Ascending aorta (tissue), 2 donors: ENCODE measurements at places on chromosomes 11 and 22.

GRCh38 chr11:68550485-68550817, 89.9 kb downstream of the PPP6R3 start:
- no peak overlapping the region for H3K4me3 ChIP-seq
- DNase-seq = no peak
- peak overlapping the region; percentile 6 for H3K27ac ChIP-seq
- H3K27me3 ChIP-seq = no peaks in the 10 kb centered on the region
- peaks cover 15% of the 10 kb centered on the region for H3K36me3 ChIP-seq

DNA sequence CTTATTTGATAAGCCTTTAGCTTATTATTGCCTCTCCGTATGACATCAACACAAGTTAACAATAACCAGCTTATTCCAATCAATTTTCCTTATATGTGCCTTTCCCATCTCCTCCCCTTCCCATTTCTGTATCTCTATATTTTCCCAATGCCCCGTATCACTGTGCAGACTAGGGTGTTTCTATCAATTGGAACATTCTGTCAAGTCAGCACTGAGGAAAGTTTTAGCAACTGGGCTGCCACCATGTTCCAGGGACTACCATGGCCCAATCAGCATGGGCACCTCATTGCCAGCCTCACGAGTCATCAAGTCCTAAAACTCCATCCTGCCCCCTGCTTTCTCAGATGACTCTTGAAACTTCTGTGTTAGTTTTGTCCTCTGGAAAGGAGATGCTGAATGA, 973.1 kb upstream of the CNTN5 start:
- no peak overlapping the region for H3K4me3 ChIP-seq
- DNase-seq = no peak
- H3K27me3 ChIP-seq = no peaks in the 10 kb centered on the region

DNA sequence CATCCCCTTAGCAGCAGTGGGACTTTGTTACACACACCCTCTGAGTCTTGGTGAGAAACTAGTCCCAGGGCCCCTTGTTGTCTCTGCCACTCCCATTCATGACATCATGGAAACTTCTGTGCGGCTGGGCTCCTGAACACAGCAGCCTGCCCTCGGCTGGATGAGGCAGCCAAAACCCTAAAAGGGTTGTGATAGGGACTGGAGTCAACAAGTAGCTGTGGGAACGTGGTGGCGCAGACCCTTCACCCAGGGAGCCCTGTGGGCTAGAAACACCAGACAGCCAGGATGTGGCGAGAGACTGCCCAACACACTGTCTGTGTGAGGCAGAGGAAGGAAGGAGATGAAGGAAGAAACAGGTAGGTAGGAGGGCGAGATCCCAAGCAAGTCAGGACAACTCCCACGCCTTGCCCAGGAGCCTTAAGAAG, 3.9 kb downstream of the CD3D start:
- no peaks in the 10 kb centered on the region for H3K36me3 ChIP-seq
- H3K4me3 ChIP-seq = no peak overlapping the region
- H3K27ac ChIP-seq = no peak overlapping the region
- no peaks in the 10 kb centered on the region for H3K27me3 ChIP-seq
- no peaks in the 10 kb centered on the region for H3K4me1 ChIP-seq

DNA sequence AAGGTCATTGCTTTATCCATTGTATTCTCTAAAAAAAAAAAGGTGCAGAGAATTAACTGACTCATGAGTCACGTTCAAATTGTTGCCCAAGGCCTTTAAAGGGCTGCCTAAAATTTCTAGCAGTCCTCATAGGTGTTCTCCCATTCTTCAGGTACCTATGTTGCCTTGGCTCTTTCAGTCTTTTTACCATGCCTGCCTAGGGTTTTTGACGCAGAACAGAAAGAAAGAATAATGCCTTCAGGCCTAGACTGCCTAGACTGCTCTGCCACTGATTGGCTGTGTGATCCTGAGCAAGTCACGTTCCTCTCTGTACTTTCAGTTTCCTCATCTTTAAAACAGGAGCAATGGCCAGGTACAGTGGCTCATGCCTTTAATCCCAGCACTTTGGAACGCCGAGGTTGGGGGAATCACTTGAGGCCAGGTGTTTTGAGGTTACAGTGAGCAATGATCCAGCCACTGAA, 21.5 kb downstream of the CTSC start:
- H3K27ac ChIP-seq = no peak overlapping the region
- H3K27me3 ChIP-seq = no peaks in the 10 kb centered on the region
- no peak for DNase-seq
- no peak overlapping the region for H3K4me3 ChIP-seq

DNA sequence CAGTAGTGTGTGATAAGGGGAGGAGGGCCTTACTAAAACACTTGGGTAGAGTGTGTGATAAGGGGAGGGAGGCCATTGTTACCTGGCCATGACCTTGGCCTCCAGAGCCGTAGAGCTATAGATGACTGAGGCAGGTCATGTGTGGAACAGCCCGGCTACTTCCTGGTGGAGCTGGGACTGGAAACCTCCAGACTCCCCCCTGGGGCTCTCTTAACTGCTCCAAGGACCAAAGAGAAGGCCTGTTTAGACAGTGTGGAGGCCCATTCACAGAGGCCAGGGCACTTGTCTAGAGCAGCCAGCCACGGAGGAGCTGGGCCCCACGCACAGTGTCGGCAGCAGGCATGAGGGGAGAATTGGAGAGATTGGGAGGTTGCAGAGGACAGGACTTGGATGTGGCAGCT, 12.5 kb upstream of the MICALL1 start:
- peaks cover 9% of the 10 kb centered on the region for H3K4me1 ChIP-seq
- peaks cover 13% of the 10 kb centered on the region for H3K36me3 ChIP-seq
- H3K27me3 ChIP-seq = no peaks in the 10 kb centered on the region
- H3K4me3 ChIP-seq = no peak overlapping the region
- DNase-seq = no peak
- peak overlapping the region; percentile 79 for H3K27ac ChIP-seq

GRCh38 chr11:83557653-83558052, 271.5 kb upstream of the CCDC90B start:
- no peak for DNase-seq
- no peak overlapping the region for H3K4me3 ChIP-seq

DNA sequence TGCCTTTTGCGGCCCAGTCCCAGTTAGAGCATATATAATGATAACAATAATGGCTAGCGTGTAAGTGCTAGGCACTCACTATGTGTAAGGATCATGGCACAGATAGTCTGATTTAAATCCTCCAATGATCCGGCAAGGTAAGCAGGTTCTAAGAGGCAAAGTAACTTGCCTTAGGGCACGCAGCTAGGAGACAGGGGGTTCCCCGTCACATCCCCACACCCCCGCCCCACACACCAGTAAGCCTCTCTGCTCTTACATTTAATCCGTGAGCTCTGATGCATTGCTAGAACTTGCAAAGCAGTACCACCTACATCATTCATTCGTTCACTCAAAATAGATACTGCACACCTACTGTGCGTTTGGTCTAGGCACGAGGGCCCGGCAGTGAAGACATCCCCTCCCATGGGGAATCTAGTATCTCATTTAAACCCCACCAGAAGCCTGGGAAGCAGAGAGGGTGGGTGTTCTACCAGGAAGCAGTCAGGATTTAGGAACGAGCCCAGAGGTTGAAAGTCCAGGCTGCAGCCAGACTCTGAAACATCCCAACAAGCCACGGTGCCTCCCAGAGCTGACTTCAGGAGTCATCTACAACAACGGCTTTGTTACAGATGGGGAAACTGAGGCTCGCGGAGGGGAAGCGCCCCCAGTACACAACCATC, 20.6 kb downstream of the TMPRSS6 start:
- H3K27me3 ChIP-seq = no peaks in the 10 kb centered on the region
- no peak for DNase-seq
- no peaks in the 10 kb centered on the region for H3K36me3 ChIP-seq
- H3K4me3 ChIP-seq = no peak overlapping the region
- H3K4me1 ChIP-seq = no peaks in the 10 kb centered on the region

DNA sequence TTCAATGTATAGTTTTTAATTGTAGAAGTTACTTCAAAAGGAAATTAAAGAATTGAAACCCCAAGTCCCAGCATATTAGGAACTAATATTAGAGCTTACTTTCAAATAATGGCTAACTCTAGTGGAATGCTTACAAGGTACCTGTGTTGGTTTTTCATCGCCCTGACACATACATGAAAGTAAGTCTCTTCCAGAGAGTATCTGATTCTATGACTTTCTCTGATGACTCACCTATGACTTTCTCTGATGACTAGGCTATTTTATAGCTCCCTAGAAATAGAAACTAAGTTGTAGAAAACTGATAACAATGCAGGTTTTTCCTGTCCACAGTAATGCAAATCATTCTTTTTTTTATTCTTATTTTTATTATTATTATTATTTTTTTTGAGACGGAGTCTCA, 33.6 kb upstream of the MMP7 start:
- no peak overlapping the region for H3K27ac ChIP-seq
- no peaks in the 10 kb centered on the region for H3K4me1 ChIP-seq
- no peaks in the 10 kb centered on the region for H3K27me3 ChIP-seq
- H3K4me3 ChIP-seq = no peak overlapping the region
- H3K36me3 ChIP-seq = no peaks in the 10 kb centered on the region

GRCh38 chr22:17767233-17768065, 6.8 kb downstream of the BID start:
- H3K36me3 ChIP-seq = no peaks in the 10 kb centered on the region
- no peak overlapping the region for H3K4me3 ChIP-seq
- no peaks in the 10 kb centered on the region for H3K27me3 ChIP-seq

DNA sequence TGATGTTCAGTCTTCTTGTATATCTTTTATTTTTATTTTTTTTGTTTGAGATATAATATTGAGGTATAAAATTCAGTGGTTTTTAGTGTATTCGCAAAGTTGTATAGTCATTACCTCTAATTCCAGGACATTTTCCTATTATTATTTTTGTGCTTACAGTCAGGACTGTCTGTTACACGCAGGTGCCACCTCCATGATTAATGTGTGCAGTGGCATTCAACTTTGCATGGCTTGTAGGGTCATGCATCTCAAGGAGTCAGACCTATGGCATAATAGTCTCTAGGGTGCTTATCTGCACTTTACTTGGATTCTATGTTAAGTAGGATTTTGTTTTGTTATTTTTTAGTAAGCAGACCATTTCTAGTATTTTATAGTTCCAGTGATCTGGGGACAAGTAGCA, 1.0 kb downstream of the CTR9 start:
- DNase-seq = no peak
- peak overlapping the region; percentile 91 for H3K4me3 ChIP-seq
- peak overlapping the region; percentile 96 for H3K27ac ChIP-seq
- no peaks in the 10 kb centered on the region for H3K27me3 ChIP-seq

- H3K4me1 ChIP-seq = no peaks in the 10 kb centered on the region
- H3K36me3 ChIP-seq = no peaks in the 10 kb centered on the region
- H3K27ac ChIP-seq = no peak overlapping the region
- H3K4me3 ChIP-seq = no peak overlapping the region
Measured at GRCh38 chr11:2746401-2747247, 46.8 kb upstream of the KCNQ1OT1 start.

GRCh38 chr11:369336-370018, at the start of gene B4GALNT4:
Gene B4GALNT4, plus strand, starts transcription at chr11:369499. Its CDS starts 305 bp downstream, at chr11:369804.
- H3K36me3 ChIP-seq = no peaks in the 10 kb centered on the region
- no peak within 1 kb of the TSS for H3K27ac ChIP-seq
- DNase-seq = no peak
- peaks cover 18% of the 10 kb centered on the region for H3K27me3 ChIP-seq

- no peak overlapping the region for H3K27ac ChIP-seq
- no peaks in the 10 kb centered on the region for H3K4me1 ChIP-seq
- no peak overlapping the region for H3K4me3 ChIP-seq
- DNase-seq = no peak
- H3K27me3 ChIP-seq = no peaks in the 10 kb centered on the region
Measured at GRCh38 chr22:32048069-32048468, 5.0 kb downstream of the SLC5A1 start.

- no peaks in the 10 kb centered on the region for H3K36me3 ChIP-seq
- peak overlapping the region; percentile 78 for H3K4me3 ChIP-seq
- H3K4me1 ChIP-seq = no peaks in the 10 kb centered on the region
- DNase-seq = no peak
- no peaks in the 10 kb centered on the region for H3K27me3 ChIP-seq
- H3K27ac ChIP-seq = peak overlapping the region; percentile 93
Measured at GRCh38 chr22:17172029-17172833, 13.2 kb upstream of the HDHD5 start.

DNA sequence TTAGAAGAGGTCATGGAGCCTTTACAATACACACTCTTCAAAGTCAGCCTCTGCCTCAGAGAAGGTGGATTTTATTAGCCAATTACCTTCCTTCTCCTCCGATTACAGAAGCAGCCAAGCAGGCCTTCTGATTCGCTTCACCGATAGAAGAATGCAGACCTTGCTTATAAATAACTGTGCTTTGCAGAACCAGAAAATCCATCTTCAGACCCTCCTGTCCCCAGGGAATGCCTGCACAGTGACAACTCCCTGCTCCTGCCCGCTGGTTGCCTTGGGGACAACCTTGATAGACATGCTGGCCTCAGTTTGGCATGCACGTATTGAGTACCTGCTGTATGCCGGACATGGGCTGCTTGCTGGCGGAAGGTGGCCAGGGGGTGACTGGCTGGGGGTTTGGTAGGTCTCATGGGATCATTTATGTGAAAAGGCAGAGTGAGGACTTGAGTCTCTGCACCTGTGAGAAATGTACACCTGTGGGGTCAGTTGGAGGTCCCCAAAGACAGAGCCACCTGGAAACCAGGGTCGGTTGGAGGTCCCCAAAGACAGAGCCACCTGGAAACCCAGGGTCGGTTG, 1238.7 kb downstream of the BRD1 start:
- no peaks in the 10 kb centered on the region for H3K36me3 ChIP-seq
- DNase-seq = no peak
- no peak overlapping the region for H3K27ac ChIP-seq
- no peak overlapping the region for H3K4me3 ChIP-seq
- no peaks in the 10 kb centered on the region for H3K4me1 ChIP-seq
